ENCODE measurements at places on chromosomes 2 and 18.

DNA sequence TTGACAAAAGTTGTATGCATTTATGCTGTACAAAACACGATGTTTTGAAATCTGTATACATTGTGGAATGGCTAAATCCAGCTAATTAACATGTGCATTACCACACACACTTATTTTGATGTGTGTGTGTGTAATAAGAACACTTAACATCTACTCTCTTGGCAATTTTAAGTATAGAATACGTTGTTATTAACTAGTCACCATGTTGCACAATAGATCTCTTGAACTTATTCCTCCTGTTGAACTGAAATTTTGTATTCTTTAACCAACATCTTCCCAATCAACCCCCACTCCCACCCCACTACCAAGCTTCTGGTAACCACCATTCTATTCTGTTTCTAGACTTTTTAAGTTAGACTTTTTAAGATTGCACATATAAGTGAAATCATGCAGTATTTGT, 16.3 kb upstream of the SP3 start:
- DNase-seq = no peak

DNA sequence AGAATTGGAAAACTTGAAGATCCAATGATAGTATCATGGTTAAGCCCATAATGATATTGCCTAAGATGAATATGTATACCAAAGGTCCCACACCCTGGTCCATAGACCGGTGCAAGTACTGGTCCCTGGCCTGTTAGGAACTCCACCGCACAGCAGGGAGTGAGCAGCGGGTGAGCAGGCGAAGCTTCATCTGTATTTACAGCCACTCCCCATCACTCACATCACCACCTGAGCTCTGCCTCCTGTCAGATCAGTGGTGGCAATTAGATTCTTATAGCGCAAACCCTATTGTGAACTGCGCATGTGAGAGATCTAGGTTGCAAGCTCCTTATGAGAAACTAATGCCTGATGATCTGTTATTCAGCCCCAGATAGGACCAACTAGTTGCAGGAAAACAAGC, 402.4 kb downstream of the EPHA4 start:
- DNase-seq = no peak

GRCh38 chr2:175414882-175415487, 233.5 kb upstream of the ATP5MC3 start:
- DNase-seq = no peak

DNA sequence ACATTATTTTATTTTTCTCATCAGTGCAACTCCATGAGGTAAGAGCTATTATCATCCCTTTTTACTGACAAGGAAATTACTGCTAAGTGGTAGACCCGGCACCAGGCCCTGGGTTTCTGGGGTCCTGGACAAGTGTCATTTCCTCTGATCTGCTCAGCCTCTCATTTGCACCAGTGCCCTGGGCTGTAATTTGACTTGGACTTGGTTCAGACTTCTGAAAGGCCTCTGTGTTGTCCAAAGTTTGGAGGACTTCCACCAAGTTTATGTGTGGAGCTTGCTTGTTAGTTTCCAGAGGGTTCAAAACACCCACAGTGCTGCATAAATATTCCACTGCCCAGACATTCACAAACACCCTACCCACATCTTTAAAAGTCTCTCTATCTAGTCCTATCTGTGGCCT, 44.0 kb upstream of the PPP1CB start:
- DNase-seq = no peak

DNA sequence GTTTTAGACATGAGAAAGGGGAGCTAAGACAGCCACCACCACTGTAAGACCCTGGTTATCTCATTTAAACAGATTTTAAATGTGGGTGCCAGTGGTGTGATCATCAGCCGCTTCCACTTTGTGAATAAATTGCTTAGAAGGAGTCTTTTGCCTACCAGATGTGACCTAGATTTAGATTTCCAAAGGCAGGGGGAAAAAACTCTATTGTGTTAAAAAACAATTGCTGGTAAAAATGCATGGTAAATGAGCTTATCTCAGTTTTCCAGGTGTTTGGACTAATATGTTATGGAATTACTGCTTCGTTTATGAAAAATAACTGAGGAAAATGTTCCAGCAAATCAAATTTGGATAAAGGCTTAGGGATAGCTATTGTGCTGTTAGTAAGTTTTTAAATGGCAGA, 466.3 kb upstream of the RAB12 start:
- no peak for DNase-seq

- DNase-seq = no peak
Measured at GRCh38 chr2:104502901-104503300, 351.0 kb upstream of the POU3F3 start.

DNA sequence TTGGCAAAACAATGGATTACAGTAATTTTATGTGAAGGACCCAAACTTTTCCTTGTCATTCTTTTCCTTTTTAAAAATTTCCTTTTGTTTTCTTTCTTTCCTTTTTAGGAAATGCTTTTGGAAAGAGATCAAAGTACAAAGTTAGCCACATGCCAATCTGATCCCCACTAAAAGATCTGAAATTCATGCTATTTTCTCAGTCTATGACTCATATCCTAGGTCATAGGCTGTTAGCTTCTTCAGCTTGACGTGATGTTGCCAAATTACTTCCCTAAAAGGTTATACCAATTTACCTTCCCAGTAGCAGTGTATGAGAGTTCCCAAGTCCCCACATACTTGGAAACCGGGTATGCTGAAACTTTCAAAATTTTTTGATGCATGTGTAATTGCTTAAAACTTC, 355.3 kb downstream of the INSIG2 start:
- no peak for DNase-seq

- DNase-seq = no peak
Measured at GRCh38 chr2:231531883-231532755, 1.9 kb upstream of the NMUR1 start.

DNA sequence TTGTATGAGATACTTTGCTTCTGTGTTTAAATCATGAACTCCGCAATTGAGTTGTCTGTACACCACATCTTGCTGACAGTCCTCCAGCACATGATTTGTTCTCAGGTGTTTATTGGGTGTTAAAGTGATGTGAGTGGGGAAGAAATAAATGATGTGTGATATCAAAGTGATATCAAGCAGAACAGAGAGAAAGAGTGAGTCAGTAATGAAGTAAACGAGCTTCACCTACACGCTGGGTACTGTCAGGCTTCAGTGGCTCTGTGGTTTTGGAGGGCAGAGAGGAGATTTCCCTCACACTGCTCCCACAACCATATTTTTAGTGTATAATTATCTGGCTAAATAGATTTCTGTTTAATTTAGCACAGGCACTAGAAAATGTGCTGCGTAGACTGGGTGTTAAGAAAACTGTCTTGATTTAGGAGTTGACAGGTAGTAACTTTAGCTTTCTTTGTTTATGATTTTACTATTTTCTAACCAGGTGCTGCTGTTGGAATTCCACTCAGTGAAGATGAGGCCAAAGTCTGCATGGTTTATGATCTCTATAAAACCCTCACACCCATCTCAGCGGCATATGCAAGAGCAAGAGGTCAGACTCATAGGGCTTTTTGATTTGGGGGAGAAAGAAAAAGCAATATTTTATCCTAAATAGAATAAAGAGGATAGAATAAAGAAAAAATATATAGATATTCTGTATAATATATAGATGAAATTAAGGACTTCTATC, 21.2 kb downstream of the ATIC start:
- no peak for DNase-seq

GRCh38 chr2:174784316-174784715, 20.0 kb upstream of the CHRNA1 start:
- DNase-seq = no peak

DNA sequence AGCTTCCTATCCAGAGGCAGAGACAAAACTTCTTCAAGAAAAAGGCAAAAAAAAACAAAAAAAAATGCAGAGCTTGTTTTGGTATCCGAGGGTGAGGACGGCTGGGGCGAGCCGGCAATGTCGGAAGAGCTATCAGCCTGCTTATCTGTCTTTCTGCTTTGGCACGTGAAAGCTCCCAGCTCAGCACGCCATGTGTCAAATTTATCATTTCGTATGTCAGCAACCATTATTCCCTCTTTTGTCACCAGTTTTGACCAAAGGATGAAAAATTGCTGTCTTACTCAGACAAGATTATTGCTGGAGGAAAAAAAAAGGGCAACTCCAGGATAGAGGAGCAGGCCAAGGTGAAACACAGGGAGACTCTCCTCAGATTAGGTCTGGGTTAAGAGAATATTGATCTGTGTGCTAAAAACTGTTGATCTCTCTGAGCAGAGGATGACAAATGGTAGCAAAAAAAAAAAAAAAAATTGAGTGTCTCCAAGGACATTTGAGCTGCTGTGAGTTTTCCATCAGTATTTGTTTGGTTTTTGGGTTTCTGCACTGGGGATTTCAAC, 532.0 kb upstream of the POU3F3 start:
- no peak for DNase-seq

- DNase-seq = no peak
Measured at GRCh38 chr2:170679607-170680079, 35.5 kb upstream of the SP5 start.

- DNase-seq = no peak
Measured at GRCh38 chr2:17136231-17136630, 382.0 kb downstream of the RAD51AP2 start.

GRCh38 chr2:218569661-218570500, 1.2 kb downstream of the CNOT9 start:
- DNase-seq = no peak

GRCh38 chr2:67213270-67213670, 183.9 kb upstream of the ETAA1 start:
- DNase-seq = no peak

GRCh38 chr2:182381225-182381624, 45.6 kb downstream of the PDE1A start:
- no peak for DNase-seq

- no peak for DNase-seq
Measured at GRCh38 chr2:116517936-116518335, 1296.6 kb upstream of the DDX18 start.

GRCh38 chr18:8081267-8081666, 514.2 kb downstream of the PTPRM start:
- DNase-seq = no peak

GRCh38 chr2:85635636-85636035, 19.6 kb downstream of the USP39 start:
- no peak for DNase-seq

DNA sequence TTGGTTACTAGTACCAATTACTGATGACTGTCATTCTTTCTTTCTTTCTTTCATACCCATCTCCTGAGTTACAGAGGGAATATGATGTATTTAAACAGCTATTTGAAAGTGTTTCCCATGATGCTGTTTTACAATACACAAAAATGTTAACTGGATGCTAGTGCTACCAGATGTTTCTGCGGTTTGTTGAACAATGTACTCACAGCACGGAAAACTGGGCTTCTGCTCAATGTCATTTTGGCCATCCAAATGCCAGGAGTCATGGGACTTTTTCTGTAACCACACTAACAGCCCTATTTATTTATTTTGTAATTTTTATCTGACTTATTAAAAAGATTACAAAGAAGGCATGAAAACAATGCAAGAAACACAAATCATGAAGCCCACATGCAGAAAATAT, 313.8 kb downstream of the RIT2 start:
- no peak for DNase-seq

DNA sequence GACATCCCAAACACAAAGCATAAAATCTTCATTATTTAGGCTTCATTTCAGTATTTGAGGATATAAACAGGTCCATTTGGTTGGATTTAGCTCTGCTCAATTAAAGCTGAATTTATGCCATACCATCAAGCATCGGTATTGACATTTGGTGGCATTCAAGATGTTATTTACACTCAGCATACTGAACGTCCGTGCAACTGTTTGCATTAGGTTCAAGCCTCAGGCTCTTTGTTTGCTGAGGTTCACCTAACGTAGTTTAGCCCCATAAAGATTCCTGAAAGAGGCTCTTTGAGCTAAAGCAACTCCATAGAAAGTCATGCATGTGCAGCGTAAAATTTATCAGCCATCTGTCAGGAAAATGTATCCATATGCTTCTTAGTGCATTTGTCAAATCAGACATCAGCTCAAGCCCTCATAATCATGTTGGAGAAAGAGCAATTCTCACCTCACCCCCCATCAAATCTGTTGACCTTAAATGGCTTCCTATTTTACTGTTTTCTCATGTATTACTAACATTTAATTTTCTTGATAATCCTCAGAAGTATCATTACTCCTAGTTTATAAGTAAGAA, 366.9 kb downstream of the EPHA4 start:
- no peak for DNase-seq

DNA sequence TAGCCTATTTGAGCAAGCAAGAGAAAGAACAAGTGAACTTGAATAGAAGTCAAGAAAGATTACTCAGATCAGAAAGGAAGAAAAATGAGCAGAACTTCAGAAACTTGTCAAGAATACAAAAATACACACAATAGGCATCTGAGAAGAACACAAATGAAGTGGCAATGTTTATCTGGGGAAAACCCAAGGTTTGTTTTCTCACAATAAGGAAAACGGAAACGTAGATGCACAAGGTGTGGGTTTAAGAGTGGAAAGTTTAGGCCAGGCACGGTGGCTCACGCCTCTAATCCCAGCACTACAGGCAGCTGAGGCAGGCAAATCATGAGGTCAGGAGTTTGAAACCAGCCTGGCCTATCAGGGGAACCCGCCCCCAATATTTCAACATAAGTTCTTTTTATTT, 159.5 kb upstream of the GYPC start:
- no peak for DNase-seq

DNA sequence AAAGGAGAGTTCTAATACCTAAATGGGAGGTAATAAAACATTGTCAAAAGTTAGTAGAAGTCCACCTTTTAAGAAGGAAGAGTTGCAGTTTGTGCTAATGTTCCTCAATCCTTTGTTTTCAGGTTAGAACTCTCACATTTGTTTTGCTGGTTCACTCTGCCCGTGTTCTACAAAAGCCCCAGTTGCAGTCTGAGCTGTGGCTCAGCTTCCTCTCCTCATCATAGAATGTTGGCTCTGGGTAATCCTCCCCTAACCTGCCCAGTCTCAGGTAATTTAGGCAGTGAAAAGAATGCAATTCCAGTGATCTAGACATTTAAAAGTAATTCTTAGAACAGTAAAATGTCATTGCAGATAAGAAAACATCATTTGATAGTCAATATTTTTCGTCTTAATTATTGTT, 1410.4 kb upstream of the ZEB2 start:
- no peak for DNase-seq

- no peak for DNase-seq
Measured at GRCh38 chr2:144946263-144946662, 426.3 kb upstream of the ZEB2 start.

DNA sequence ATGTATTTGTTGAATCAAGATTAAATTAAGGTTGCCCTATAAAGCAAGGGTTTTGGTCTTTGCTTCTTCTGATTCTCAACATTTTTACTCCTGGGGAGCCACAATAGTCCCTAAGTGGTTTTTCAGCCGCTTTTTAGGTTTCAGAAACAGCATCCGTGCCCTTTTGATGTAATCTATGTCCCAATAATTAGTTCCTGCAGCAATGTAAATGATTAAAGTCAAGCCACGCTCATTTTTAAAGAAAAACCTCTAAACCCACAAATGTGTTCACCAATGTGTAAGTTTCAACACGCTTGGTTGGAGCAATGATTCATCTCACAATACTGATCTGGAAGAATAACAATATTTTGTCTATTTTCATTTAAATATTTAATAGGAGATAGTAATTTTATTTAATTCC, 5.6 kb downstream of the ARL4C start:
- no peak for DNase-seq

- DNase-seq = no peak
Measured at GRCh38 chr2:177771191-177771590, 301.4 kb downstream of the PDE11A start.

All from RWPE2 (cell line).